ENCODE measurements at places on chromosomes 3 and 15.

DNA sequence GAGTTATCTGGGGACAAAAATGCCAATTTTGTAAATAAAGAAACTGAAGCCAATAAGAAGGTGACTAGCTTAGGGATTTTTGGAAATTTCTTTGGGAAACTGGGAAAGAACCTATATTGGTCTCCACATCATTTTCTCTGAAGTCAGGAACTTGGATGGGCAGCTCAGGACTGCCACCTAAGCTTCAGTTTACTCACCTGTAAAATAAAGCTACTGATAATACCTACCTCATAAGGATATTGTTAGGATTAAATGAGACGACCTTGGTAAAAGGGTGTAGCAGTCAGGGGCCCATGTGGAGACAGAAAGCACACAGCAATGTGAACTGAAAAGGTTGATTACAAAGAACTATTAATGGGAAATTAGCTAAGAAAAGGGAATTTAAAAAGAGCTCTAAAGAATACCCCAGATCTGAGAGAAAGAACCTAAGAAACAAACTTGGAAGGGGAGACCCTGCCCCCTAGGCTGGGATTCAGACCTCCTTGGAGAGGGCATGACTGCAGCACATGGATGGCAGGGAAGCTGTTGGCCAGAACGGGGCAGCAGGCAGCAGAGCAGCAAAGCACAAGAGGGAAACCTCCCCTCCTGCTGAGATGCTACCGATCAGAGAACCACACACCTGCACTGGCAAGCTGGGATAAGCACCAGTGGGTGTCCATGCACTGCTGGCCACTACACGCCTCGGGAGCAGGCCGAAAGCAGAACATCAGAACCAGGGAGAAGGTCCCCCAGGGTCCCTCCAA is 83.7 kb upstream of the THBS1 start:
- DNase-seq: peak; percentile 71

GRCh38 chr3:196749125-196749524 is 9.5 kb downstream of the PAK2 start:
- DNase-seq: no peak

DNA sequence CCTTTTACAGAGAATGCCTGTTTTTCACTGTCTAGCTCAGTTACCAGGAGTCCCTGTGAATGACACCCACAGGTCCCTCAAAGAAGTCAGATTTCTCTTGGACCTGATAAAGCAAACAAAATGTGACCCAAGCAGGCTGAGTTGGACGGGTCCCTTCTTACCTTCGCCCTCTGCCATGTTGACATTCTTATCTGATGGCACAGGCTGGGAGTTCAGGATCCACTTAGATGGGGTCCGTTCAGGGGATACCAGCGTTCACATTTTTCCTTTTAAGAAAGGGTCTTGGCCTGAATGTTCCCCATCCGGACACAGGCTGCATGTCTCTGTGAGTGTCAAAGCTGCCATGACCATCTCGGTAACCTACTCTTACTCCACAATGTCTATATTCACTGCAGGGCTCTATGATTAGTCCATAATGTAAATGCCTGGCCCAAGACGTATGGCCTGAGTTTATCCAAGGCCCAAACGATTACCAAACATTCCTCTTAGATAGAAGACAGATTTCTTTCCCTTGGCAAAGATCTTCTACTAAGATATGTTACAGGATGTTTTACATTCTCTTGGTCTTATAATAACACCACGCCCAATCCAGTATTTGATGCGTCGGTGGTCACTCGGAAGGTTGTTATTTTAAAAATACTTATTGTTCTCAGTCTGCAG is 179.1 kb downstream of the THSD4 start:
- DNase-seq: no peak

DNA sequence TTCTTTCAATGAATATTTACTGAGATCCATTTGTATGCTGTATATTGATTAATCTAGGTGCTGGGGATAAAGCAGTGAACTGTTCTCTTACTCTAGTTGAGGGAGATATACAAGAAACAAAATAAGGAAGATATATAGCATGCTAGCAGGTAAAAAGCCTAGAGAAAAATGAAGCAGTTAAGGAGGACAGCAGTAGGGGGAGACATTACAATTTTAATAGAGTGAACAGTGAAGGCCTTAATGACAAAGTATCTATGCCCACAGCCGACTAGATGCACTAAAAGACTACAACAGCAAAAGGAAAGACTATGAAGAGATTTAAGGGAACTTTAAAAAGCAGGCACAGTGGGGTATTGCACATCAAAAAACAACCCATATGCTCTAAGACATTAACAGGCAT is 81.4 kb downstream of the XRN1 start:
- DNase-seq: peak; percentile 19

DNA sequence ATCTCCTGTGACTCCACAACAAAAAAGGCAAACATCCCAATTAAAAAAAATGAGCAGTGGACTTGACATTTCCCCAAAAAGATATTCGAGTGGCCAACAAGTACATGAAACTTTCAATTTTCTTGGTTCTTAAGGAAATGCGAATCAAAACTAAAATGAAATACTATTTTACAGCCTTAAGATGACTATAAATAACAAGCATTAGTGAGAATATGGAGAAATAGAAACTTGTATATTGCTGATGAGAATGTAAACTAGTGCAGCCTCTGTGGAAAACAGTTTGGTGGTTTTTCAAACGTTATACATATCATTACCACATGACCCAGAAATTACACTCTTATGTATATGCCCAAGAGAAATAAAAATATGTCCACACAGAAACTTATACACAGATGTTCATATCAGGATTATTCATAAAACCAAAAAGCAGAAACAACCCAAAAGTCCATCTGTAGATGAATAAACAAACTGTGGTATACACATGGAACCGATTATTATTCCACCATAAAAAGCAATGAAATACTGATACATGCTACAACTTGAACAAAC is 153.2 kb upstream of the GPR149 start:
- no peak for DNase-seq

DNA sequence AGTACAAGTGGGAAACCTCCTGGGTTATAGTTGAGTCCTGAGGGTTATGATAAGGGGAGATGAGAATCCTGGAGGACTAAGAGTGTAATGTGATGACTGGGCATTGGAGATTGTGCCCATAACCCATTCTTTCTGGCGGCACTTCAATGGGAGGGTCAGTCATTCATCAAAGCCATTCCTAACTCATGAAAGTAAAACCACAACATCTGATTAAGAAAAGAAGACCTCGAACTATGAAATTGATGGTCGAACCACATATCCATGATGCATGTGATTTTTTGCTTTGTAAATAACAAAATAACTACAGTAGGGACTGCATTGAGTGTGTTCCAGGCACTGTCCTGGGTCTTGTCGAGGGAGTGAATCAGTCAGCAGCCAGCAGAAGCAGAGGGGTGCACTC is 215.1 kb downstream of the SHQ1 start:
- no peak for DNase-seq

GRCh38 chr15:48331796-48332641 is 790 bp downstream of the DUT start:
- peak; percentile 75 for DNase-seq

DNA sequence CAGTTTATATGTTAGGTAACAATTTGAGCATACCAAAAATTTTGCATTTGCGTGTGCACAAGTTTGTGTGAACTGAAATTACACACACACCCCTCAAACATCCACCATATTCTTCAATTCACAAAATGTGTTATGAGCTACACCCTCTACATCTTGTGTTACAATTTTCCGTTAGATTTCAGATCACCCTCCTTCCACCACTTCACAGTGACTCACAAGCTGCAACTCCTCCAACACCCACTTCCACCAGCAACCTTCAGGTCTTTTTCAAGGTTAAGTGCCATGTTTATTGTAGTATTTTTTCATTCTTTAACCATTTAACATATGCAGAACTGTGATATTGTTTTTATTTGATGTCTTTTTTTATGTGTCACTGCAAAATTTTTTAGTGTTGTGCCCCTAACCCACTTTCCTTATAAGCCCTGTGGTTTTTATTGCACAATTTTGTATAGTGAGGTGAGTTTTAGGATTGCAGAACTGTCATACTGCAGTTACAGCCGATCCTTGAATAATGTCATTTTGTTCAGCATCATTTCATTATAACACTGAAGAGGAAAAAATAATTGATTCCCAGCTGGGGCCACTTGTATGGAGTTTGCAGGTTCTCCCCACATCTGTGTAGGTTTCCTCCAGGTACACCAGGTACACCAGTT is 148.9 kb downstream of the PLCL2 start:
- DNase-seq: peak; percentile 21

DNA sequence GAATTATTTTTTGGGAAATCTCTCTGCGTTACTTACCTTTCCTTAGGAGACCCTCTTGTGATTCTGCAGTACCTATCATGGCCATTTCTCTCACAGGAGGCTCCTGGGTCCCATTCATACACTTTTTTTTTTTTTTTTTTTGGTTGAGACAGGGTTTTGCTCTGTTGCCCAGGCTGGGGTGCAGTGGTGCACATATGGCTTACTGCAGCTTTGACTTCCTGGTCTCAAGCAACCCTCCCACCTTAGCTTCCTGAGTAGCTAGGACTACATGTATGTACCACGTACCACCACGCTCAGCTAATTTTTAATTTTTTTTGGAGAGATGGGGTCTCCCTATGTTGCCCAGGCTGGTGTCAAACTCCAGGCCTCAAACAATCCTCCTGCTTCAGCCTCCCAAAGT is 36.1 kb downstream of the TRAK1 start:
- DNase-seq: no peak

DNA sequence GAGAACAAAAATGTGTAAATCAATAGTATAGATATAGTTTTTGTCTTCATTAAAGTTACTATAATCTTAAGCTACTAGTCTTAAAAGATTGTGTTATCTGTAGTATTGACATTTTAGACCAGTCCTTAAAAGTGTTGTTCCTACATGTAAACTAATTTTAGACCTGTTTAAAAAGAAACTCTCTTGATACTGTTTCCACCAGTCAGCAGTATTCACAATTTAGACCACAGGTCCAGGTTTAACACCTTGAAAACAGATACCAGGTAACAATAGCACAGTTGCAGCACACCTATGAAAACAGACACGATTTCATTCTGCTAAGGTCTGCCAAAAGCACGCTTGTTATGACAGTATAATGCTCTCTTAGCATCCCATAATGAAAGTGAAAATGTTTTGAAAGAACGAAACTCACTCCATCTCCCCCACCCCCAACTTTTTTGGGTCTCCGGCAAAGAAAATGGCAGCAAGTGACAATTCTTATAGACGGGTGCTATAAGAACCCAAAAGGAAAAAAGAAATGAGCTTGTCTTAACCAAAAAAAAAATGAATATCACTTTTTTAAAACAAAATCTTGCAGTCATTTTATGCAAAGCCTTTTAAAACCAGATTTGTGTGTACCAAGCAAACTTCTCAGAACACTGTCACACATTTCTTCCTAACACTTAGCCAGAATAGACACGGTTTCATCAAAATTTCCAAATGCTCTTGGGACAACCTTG is 1.6 kb downstream of the EIF4E3 start:
- no peak for DNase-seq

DNA sequence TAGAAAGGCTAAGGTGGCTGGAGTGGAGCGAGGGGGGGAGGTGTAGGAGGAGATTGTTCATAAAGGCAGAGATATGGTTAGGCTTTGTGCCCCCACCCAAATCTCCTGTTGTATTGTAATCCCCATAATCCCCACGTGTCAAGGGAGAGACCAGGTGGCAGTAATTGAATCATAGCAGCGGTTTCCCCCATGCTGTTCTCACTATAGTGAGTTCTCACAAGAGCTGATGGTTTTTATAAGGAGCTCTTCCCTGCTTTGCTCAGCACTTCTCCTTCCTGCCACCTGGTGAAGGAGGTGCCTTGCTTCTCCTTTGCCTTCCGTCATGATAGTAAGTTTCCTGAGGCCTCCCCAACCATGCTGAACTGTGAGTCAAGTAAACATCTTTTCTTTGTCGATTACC is 64.7 kb upstream of the CFAP161 start:
- peak; percentile 17 for DNase-seq

DNA sequence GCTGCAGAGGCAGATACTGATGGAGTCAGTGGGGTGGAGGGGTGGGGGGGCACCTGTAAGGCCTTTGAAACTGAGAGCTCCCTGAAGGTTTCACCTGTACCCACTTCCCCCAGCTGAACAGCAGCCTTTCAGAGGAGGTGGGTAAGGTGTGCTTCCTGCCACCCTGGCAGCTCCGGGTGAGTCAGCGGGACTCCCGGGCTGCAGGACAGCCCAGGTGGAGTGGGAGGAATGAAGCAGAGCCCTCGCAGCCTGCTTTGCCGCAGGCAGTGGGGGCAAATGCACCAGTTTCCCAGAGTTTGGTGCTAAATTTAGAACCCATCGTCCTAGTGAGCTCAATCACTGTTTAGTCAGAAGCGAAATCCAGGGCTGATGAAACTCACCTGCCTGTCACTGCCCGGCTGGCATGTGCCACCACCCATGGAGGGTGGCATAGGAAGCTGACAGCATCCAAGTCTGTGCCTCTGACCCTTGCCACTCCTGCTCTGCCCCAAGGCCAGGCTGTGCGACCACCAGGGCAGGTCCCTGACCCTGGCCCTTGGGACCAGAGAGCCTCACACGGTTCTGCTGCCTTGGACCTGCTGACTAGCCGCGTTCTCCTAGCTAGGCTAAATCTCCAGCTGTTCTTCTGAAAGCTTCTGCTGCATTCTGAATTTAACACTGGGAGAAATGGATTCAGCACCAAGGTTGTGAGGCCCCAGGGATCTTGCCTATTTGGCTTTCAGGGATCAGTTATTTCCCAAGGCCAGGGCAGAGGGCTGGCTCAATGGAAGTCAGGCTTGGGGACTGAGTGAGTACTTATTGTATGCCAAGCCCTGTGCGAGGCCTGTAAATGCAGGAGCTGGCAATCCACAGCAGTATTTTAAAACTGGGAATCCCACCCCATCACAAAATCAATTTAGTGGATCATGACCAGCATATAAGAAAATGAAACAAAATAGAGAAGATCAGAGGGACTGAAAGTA is 67.3 kb upstream of the RASGRF1 start:
- DNase-seq: no peak

GRCh38 chr3:135982404-135982761 is 16.9 kb downstream of the PPP2R3A start:
- DNase-seq: no peak

DNA sequence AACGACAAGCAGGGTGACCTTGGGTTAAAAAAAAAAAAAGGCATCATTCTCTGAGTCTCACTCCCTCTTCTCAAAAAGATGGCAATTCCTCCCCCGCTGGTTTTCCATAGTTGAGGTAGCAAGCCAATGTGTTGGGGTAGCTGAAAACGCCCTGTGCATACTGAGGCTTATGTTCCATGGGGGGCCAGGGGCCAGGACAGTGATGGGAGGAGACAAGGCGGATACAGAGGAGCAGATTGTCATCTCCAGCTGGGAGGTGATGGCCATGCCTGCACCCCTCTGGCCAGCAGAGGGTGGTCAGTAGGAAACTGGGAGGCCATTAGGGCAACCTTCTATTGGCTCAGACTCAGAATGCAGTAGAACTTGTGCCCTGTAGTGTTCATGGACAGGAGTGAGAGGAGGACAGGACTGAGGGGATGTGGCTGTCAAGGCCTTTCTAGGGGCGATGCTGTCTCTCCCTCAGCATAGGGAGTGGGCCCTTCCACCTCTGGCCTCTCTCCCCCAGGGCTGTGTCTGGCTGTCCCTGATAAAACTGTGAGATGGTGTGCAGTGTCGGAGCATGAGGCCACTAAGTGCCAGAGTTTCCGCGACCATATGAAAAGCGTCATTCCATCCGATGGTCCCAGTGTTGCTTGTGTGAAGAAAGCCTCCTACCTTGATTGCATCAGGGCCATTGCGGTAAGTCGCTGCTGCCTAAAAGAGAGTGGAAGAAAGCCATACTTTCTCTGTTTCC is 1.9 kb downstream of the TF start:
- DNase-seq: no peak

All from Jurkat, Clone E6-1 (cell line).